ENCODE measurements at places on chromosomes 11 and 22.

- DNase-seq, result no peak
Measured at GRCh38 chr11:2827792-2828191, 57.8 kb downstream of the CDKN1C start.

- no peak for DNase-seq
Measured at GRCh38 chr11:803770-804598, 1.0 kb downstream of the PIDD1 start.

DNA sequence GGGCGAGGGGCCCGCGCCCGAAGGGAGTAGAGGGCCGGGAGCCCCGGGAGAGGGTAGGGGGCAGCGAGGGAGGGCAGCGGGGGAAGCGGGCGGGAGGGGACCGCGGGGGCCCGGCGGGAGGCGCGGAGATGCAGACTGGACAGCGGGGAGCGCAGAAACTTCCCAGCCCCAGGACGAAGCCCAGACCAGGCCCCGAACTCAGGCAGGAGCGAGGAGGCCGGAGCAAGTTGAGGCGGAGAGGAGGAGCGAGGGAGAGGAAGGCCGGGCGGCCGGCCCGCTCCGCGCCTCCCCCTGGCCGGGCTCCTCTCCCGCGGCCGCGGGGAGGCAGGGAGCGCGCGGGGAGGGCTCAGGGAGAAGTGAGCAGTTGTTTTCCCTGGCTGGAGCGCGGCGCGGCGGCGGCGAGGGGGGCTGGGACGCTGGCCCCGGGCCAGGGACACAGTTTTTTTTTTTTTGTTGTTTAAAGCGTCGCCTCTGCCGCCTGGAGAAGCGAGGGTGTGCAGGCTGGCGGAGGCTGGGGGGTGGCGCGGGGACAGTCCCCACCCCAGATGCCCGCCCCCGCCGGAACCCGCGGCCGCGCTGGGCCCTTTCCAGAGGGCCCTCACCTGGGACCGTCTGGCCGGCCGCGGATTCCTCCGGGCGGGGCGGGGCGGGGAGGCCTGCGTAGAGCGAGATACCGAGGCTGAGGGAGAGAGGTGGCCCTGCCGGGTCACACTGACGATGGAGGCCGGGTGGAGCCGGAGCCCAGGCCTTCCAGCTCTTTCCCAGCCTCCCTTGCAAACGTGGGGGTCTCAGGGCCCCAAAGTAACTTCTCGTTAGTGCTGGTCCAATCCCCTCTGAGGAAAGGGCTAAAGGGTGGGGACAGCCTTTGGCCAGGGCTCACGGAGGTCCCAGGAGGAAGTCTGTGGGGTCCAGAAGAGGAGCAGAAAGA, at the start of gene LTBP3:
Gene LTBP3, minus strand, starts transcription at position 358 of the 928 bp plus-strand sequence. CDS start 400 bp downstream, outside the sequence.
- DNase-seq, result peak; percentile 70

- no peak for DNase-seq
Measured at GRCh38 chr22:45483319-45483718, 19.4 kb upstream of the FBLN1 start.

GRCh38 chr11:855796-856195, 13.1 kb downstream of the TSPAN4 start:
- no peak for DNase-seq

- no peak for DNase-seq
Measured at GRCh38 chr11:121089566-121089965, 11.5 kb upstream of the TECTA start.

GRCh38 chr11:67627441-67627811, 2.3 kb downstream of the NUDT8 start:
- no peak for DNase-seq

GRCh38 chr11:34792814-34793258, 123.3 kb downstream of the APIP start:
- DNase-seq, result no peak

GRCh38 chr11:96338910-96339705, 3.9 kb downstream of the MAML2 start:
- peak; percentile 33 for DNase-seq

DNA sequence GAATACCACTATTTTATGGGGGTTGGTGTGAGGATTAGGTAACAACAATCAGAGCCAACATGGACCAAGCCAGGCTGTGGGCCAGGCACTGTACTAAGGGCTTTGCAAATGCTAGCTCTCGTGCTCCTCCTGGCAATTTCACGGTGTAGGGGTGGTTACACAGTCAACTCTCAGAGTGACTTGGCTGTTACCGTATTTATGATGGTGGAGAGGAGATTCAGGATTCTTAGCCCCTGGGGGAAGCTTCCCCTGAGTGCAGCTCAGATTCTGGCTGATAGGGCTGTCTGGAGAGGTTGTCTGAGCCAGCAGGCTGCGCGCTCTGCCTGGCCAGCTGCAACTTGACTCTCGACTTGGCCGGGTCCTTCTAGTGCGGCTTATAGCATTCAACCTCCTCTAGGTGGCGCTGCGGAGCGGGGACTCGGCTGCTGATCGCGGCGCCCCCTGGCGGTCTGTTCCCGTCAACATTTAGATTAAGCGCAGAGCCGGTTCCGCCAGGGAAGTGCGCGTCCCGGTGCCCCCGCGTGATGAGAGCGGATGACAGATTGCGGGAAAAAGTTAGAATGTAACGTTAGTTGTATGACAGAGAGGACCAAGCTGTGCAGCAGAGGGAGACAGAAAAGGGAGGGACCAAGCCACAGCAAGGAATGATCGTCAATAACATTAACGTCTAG, 4.5 kb upstream of the NCF4 start:
- peak; percentile 83 for DNase-seq

DNA sequence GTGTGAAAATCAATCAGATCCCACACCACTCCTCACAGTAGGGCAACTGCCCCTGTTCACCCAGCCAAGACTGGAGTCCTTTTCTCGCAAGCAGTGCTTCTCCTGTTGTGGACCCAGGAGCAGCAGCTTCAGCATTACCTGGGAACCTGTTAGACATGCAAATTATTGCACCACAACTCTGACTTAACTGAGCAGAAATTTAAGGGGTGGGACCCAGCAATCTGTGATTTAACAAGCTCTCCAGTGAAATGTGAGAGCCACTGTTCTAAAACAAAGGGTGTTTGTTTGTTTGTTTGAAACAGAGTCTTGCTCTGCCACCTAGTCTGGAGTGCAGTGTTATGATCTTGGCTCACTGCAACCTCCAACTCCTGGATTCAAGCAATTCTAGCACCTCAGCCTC, 591.4 kb downstream of the SOX6 start:
- DNase-seq, result no peak

- DNase-seq, result no peak
Measured at GRCh38 chr11:36463781-36464180, 46.3 kb downstream of the TRAF6 start.

DNA sequence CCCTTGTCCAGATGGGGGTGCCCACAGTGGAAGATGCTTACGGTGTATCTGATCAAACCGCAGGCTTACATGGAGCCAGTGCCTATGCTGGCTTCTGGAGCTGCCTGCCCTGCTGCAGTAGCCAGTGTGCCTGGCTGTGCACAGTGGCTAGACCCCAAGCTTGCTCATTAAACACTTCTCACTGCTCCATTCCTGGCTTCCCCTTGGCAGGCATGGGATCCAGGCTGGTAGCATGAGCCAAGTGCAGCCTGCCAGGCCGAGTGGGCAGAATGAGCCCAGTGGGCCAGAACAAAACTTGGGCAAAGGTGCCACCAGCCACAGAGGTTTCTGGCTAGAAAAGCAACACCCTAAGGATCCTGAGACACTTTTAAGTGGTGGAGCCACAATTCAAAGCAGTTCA, 55.4 kb upstream of the B3GNT6 start:
- DNase-seq, result no peak

GRCh38 chr11:67507242-67507863, 609 bp downstream of the CDK2AP2 start:
- DNase-seq, result no peak

- DNase-seq, result peak; percentile 12
Measured at GRCh38 chr22:37043828-37044538, 7.6 kb upstream of the KCTD17 start.

DNA sequence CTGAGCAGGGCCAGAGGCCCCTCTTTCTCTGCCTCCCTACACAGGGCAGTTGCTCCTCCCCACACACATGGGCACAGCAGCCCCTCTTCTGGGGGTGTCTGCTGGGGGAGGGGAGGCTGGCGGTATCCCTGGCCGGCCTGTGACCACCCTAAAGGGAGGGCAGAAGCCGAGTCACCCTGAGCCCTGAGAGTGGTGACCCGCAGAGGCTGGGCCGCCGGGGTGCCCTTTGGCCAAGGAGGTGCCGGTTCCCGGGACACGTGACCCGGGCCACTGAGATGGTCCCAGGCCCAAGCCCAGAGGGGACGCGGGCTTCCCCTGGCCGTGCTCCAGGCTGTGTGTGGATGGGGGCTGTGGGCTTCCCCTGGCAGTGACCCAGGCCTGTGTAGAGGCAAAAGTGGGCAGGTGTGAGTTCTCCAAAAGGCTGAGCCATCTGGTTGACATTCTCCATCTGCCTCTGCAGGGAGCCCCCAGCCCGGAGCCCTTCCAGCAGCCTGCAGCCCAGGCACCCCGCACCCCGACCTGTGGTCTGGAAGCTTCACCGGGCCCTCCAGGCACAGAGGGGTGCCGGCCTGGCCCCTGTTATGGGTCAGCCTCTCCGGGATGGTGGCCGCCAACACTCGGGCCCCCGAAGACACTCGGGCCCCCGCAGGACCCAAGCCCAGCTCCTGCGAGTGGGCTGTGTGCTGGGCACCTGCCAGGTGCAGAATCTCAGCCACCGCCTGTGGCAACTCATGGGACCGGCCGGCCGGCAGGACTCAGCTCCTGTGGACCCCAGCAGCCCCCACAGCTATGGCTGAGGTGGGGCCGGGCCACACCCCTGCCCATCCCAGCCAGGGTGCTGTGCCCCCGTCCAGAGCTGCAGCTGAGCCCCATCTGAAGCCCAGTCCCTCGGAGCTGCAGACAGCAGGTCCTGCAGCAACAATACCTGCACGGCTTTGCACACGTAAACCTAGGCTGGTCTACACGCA, 1.0 kb downstream of the ADM2 start:
- DNase-seq, result no peak

DNA sequence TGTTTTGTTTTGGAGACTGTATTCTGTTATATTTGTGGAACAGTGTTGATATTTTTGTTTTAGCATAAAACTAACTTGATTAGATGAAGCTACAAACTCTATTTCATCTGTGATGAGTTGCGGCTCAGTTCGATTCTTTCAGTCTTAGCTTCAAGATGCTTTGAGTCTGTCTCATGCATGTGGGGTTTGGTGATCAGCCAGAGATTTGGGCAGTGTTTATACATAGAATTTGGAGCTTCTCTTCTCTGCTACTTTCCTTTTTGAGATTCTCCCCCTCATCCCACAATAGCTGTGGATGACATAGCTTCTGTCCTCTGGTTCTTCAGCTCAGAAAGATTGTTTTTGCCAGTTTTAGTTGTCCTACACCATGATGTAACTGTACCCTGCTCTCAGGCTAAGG, 90.4 kb downstream of the ARHGAP20 start:
- DNase-seq, result no peak

GRCh38 chr11:75635066-75635862, 33.6 kb downstream of the MAP6 start:
- no peak for DNase-seq

DNA sequence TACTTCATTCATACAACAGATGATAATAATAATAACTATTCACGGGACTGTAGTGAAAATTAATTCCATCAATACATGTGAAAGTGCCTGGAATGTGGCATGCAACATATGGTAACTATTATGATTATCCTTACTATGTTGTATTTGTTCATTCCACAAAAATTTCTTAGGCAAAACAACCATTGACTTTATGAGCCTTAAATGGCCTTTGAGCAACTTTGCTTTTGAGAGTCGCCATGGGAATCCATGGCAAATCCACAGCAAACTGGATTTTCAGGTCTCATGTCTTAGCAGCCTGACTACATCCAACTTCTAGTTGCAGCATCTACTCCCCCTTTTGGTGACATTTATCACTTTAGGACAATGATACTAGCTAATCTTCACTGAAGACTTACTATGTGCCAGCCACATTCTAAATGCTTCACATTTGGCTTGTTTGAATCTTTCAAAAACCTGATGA, 56.8 kb downstream of the SLC1A2 start:
- DNase-seq, result no peak

DNA sequence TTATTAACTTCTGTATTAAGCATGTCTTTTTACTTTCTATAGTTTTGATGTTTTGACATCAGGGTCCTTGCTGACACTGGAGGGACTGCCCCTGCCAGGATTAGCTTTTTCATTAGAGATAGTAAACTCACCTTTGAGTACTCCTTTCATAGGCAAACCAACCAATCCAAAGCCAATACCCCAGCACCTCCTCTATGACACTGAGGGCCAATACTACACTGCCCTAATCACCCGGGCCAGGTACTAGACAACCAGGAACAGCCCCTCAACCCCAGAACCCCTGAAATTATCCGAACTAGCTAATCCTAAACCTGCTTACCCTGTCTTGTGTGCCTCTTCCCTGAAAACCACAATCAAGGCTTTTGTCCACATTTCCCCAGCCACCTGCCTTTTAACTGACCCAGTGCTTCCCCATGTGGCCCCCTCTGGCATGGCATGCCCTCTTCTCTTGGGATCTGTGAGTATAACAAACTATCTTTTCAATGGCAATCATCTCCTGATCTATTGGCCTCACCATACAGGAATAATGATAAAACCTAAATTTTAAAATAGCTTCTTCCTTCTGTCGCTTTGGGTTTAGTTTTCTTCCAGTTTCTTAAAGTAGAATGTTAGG, 31.2 kb downstream of the RAB6A start:
- DNase-seq, result no peak

- DNase-seq, result no peak
Measured at GRCh38 chr11:92852229-92852628, 117.2 kb upstream of the MTNR1B start.

- no peak for DNase-seq
Measured at GRCh38 chr11:109422870-109423465, 978 bp downstream of the C11orf87 start.

- DNase-seq, result peak; percentile 92
Measured at GRCh38 chr11:78420255-78420764, 2.7 kb upstream of the GAB2 start.

GRCh38 chr11:77232242-77232641, 69.2 kb downstream of the GDPD4 start:
- no peak for DNase-seq

GRCh38 chr11:103257360-103257759, 148.1 kb downstream of the DYNC2H1 start:
- DNase-seq, result no peak

- DNase-seq, result no peak
Measured at GRCh38 chr11:108994887-108995286, 330.0 kb downstream of the DDX10 start.

DNA sequence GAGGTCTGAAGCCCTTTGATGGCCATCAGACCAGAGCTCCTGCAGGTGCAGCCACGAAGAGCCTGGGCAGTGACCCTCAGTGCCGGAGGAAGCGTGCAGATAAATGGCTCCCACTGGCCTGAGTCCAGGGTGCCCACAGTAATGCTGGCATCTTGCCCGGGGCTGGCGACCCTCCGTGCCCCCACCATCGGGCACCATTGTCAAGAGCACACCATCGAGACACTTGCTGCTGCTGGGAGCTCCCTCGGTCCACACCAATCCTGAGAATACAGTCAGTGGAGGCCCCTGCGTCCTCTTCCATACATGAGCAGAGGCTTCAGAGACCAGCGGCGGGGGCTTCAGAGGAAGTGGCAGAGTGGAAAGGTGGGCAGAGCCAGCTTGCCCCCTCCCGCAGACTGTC, 1448.3 kb downstream of the BRD1 start:
- no peak for DNase-seq
